ENCODE measurements at places on chromosomes 7 and 10.

DNA sequence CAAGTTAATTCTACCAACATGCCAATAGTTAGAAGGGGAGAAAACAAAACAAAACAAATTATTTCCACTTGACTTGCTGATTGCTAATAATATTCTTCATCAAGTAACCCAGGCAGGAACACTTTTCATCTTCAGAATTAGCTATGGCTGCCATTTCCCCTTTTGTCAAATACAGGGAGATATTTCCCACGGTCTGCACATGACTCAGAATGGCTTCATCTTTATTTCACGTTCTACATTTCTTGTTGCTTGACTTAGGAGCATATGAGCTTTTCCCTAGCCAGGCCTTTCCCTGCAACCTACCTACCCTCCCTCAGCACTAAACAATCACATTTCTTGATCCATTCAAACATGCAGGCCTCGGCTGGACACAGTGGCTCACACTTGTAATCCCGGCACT is 6.5 kb downstream of the CPVL start:
- DNase-seq: no peak

DNA sequence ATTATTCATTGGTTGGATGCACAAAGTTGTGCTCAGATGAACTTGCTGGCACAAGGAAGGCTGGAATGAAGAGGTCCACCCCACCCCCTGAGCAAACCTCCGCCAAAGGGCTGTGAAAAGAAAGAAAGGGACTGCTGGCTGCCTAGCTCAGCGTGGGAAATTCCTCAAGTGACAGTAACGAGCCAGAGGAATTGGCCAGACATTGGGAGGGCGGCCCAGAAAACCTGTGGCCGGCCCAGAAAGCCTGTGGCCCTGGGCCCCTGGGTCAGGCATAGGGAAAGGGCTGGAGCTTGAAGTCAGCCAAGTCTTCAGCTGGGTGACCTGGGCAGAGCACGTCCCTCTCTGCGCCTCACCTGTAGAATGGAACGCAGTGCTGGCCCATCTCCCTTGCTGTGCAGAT is 30.6 kb upstream of the CTBP2 start:
- DNase-seq: no peak

DNA sequence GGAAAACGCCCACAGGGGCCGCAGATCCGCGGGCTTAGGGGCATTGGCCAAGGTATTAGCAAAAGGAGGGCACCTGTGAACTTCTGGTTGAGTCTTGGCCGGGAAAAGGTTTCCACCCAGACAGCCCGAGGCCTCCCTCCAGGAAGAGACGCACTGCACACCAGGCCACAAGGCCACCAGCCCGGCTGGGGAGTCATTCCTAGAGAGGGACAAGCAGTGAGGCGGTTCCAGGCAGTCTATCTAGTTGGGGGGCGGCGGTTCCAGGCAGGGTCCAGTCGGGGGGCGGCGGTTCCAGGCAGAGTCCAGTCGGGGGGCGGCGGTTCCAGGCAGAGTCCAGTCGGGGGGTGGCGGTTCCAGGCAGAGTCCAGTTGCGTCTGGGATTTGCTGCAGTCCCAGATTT is 518.5 kb downstream of the GLRX3 start:
- no peak for DNase-seq

- DNase-seq: no peak
Observed at GRCh38 chr7:53744403-53744760, 708.9 kb downstream of the POM121L12 start.

- DNase-seq: no peak
Observed at GRCh38 chr10:95745501-95745900, 10.5 kb upstream of the ENTPD1 start.

DNA sequence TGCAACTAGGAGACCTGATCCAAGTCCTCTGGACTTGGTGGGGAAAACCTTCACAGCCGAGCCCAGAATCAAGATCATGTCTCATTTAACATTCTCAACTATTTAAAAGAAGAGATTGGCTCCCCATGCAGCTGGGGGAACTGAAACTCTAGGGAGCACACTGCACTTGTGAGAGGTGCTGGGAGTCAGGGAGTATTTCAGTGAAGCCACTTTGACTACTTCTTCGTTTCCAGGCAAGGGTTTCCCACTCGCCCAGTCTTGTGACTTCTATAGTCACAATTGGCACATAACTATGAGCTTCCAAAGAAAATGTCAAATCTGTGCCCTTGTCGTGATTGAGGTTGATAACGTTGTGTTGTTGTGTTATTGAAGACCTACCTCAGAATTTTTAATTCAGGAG is 62.9 kb downstream of the AKR1B1 start:
- DNase-seq: no peak

- no peak for DNase-seq
Observed at GRCh38 chr7:73560109-73560835, 2.8 kb upstream of the BCL7B start.

DNA sequence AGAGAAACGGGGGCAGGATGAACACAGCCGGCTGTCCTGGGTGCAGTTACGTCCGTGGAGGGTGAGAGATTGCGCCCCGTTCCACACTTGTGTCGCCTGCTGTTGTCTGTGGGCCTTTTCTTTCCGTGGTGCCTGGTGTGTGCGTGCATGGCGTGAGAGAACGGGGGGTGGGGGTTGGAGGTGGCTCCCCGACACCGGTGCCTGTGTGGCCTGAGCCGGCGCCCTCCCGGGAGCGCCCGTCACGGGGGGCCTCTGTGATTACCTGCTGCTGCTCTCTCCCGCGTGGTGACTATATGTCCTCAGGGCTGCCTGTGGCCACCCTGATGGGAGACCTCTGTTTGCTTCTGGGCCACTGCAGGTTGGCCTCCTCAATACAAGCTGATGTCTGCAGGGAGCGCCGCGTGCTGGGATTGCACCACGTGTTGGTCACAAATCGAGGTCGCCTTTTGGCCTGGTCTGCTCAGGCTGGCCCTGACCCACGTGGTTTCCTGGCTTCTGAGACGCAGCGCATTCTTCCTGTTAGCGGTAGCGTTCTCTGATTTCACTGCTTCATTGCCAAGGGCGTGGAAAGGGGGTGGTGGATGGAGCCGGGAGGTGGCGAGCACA is 10.9 kb upstream of the AP5Z1 start:
- no peak for DNase-seq

DNA sequence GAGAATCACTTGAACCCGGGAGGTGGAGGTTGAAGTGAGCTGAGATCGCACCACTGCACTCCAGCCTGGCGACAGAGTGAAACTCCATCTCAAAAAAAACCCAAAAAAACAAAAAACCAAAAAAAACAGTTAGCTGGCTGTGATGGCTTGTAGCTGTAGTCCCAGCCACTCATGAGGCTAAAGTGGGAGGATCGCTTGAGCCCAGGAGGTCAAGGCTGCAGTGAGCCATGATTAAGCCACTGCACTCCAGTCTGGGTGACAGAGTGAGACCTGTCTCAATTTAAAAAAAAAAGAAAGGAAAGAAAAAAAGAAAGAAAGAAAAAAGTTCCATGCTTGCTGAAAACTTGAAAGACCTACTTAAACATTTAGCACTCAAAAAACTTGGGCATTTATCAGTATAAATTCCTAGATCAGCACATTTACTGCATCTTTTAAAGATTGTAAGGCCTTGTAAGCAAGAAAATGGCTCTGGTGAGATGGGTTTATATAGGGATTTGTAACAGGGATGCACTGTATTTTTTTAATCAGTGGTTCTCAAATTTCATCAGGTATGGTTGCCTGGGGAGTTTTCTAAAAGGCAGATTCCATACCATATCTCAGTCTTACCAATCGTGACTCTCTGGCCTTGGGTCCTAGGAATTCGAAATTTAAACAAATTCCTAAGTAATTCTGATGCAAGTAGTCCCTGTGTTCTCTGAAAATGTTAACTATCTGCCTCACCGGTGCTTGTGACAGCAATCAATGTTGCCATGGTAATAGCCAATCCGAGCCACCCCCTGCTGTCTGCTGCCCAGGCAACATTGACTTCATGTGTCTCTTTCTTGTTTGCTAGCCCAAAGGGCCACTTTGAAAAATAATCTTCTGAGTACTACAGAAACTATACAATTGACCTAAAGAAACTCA is 11.5 kb upstream of the NT5C2 start:
- DNase-seq: no peak

DNA sequence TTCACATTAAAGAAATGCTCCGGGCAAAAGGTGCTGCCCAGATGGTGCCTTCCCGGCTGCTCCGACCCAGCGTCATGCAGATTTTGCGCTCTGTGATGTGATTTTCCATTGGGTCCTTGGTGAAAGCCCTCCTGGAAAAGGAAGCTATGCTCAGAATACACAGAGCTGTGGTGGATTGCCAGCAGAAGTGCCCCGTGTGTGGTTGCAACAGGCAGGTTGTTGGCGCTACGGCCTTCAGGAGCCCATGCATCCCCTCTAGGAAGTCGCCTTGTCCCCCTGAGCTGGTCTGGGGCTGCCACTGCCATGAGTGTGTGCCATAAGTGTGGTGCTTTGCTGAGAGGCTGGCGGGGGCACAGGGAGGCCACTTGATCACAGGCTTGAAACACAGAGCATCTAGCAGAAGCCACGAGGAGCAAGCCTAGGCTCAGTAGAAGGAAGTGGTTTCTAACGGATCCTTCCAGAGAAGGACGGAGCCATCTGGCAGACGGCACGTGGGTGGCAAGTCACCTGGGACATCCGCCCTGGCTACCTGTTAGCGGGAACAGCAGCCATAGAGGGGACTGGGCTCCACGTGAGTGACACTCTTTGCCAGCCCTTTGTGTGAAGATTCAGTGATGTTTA is 210.9 kb downstream of the CUX1 start:
- no peak for DNase-seq

GRCh38 chr10:49762566-49762877 is 399 bp upstream of the OGDHL start:
- DNase-seq: no peak

GRCh38 chr7:151895631-151896031 is 18.7 kb upstream of the PRKAG2 start:
- DNase-seq: no peak

DNA sequence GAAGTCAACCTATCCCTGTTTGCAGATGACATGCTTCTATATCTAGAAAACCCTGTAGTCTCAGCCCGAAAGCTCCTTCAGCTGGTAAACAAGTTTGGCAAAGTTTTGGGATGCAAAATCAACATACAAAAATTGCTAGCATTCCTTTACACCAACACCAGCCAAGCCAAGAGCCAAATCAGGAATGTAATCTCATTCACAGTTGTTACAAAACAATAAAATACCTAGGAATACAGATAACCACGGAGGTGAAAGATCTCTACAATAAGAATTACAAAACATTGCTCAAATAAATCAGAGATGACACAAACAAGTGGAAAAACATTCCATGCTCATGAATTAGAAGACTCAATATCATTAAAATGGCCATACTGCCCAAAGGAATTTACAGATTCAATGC is 50.4 kb upstream of the ZNF365 start:
- no peak for DNase-seq

DNA sequence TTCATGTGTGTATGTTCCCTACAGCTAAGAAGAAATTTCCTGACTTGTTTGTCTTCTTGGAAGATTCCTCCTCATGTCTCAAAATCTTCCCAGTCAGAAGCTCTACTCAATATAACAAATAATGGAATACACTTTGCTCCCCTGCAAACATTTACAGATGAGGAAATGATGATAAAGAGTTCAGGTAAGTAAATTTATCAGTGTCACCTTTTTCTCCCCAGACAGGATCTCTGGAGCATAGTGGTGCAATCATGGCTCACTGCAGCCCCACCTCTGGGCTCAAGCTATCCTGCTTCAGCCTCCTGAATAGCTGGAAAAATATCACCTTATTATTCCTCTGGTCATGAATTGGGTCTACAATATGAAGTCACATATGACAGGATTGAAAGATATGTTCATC is 25.5 kb downstream of the ACADSB start:
- no peak for DNase-seq

GRCh38 chr7:135930565-135931461 is 46.3 kb downstream of the MTPN start:
- no peak for DNase-seq

DNA sequence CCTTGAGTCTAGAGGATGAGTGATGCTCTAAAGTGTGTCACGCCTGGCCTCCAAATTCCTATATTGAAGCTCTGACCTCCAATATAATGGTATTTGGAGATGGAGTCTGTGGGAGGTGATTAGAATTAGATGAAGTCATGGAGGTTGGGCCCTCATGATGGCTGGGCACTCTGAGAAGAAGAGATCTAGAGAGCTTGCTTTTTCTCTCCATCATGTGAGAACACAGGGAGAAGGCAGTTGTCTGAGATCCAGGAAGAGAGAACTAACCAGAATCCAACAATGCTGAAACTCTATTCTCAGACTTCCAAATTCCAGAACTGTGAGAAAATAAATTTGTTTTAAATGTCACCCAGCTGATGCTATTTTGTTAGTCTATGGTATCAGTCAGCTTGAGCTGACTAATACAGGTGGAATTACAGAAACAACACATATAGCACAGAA is 15.1 kb downstream of the RNF216 start:
- no peak for DNase-seq

DNA sequence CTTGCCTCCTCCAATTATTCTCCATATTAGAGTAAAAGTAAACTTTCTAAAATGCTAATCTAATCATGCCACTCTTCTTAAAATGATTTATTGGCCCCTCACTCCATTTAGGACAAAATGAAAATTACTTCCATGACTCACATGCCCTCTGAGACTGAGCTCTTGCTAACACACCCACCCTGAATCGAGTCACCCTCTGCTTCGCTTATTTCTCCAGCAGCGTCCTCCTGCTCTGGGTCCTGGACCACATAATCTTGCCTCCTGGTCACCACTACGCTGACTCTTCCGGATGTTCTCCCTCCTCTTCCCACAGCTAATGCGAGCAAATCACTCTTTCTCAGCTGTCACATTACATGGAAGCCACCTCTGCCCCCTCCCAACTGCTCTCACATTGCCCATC is 384.0 kb upstream of the FZD8 start:
- DNase-seq: no peak

DNA sequence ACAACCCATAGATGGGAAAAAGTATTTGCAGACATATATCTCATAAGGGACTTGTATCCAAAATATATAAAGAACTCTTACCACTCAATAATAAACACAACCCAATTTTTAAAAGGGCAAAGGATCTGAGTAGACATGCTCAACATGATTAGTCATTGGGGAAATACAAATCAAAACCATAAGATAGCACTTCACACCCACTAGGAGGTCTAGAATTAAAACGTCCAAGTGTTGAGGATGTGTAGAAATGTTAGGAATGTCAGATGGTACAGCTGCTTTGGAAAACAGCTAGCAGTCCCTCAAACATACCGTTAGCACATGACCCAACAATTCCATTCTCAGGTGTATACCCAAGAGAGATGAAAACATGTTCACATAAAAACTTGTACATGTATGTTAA is 8.3 kb downstream of the PSTK start:
- DNase-seq: no peak

- DNase-seq: no peak
Observed at GRCh38 chr10:22476601-22477321, 131.5 kb downstream of the SPAG6 start.

DNA sequence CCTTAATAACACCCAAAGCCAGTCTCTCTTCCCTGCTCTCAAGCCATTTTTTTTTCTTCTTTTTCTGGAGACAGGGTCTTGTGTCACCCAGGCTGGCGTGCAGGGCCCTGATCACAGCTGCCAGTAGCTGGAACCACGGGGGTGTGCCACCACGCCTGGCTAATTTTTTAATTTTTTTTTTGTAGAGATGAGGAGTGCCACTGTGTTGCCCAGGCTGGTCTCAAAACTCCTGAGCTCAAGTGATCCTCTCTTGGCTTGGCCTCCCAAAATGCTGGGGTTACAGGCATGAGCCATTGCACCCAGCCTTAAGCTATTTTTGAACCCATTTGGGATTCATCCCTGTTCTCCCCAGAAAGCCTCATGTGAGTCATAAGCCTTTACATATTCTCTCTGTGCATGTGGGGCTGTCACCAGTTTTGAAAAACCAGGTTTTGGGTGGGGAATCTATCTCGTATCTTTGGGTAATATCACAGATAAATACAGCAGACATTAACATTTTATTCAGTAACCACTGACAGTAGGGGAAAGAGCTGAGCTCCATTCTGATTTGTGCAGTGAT is 15.5 kb downstream of the ZNF487 start:
- DNase-seq: no peak

Measured in T-cell (primary cell).